ENCODE measurements at places on chromosomes 4 and X.
A peak's percentile ranks its signal among the peaks of the same experiment; 100 is the strongest.

DNA sequence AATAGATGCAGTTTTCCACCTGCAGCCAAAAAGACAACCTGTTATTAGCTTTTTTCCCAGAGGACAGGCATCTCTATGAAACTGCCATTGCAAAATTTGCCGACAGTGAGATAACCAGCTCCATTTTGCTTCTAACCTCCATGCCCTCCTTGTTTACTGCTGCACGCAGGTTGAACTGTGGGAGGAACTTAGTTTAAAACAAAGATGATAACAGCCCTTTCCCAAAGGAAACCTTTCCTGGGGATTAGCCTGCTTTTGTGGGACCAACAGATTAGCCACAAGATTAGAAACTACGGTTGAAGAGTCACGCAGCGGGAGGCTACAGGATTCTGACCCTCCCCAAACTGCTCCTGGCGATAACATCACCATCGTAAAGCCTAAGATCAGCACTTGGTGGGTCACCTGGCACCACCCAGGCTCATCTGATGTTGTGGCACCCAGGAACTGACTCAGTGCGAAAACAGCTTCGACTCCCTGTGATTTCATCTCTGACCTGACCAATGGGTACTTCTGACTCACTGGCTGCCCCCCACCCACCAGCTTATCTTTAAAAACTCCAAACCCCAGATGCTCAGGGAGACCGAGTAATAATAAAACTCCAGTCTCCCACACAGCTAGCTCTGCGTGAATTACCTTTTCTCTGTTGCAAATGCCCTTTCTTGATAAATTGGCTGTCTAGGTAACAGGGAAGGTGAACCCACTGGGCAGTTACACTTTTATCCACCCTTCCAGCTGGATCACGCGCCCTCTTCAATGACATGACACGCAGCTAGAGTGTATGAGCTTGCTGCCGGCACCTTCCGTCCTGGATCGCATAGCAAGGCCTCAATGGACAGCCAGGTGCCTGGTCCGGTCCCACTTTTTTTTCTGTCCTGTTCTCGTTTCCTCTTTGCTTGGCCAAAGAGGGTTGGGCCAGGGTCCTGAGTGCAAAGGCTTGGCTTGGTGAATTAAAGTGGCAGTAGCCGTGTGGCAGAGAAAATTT lies 27.2 kb downstream of the NOP14 start:
- no peak for DNase-seq

DNA sequence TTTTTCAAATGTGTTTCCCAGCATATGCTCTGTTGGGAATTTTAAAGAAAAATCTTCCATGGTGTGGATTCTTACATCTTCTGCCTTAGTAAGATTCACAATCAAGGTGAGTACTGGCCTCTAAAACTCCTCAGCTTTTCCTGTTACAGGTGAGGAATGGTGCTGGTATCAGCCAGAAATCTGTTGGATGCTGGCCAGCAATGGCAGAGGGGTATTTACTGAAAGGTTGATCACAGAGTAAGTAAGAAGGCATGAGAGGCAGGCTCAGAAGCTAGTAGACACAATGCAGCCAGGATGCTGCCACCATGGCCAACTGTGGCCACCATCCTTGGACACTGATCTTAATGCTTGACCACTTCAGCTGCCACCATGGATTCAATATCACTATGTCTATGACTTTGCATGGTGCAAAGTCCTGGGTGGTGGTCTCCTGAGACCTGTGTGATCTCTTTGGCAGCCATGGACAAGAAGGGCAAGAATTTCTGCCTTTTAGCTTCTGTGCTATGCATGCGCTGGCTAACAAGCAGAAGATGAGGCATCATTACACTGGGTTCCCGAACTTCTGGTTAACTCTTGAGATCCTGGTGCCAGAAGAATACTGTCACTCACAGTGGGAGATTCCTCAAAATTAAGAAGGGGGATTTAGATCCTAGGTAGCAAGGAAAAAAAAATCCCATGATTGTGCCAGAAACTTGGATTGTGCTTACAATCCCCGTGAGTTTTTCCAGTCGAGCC lies 60.2 kb downstream of the CHRNA9 start:
- no peak for DNase-seq

DNA sequence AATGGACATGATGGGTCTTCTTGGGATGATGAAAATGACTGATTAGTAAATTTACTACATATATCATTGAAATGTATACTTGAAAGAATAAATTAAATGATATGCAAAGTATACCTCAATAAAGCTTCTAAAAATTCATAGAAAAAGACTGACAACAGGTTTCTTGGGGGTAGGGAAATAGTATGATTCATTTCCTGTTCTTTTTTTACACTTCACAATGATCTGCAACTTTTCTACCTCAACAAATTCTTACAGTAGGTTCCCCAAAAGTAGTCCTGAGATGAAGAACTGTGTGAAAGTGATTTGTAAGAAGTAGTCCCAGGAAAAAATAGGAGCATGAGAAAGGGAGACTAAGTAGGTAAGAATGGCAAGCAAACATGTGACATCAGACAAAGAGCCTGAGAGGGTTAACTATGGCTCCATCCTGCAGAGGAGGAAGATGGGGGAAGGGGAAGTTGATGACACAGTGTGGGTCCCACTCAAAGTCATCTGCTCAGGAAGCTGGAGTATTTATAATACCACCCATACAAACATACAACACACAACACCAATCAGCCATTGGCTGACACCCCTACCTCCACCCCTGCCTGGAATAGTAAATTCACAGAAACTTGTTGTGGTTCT lies 73.9 kb downstream of the ARHGAP6 start:
- DNase-seq: no peak

- no peak for DNase-seq
Measured at GRCh38 chrX:72040506-72040905, 91.2 kb downstream of the RTL5 start.

DNA sequence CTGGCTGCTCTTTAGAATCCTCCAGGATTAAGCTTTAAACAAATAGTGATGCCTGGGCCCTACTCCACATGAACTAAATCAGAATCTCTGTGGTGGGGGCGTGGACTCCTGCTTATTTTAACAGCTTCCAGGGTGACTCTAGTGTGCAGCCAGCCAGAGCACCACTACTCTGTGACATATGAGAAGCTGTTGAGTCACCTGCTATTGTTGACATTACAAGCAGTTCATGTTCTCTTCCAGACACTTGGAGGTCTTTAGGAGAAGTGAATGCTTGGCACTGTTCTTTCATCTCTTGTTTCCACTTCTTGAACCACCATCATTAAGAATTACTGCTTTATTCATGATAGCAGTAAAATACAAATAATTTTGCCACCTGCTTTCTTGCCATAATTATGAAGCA lies 426 bp upstream of the C4orf51 start:
- no peak for DNase-seq

- peak; percentile 83 for DNase-seq
Measured at GRCh38 chr4:157220371-157220881, at the start of gene GRIA2. GRIA2 (plus strand) TSS chr4:157220728; CDS start chr4:157221043, 315 bp downstream.

GRCh38 chr4:56940971-56941370 lies 33.3 kb downstream of the REST start:
- DNase-seq: no peak

GRCh38 chr4:37990731-37991245 lies 30.6 kb downstream of the PTTG2 start:
- no peak for DNase-seq

- no peak for DNase-seq
Measured at GRCh38 chr4:84837751-84838150, 128.7 kb downstream of the WDFY3 start.

GRCh38 chrX:111006116-111006515 lies 89.9 kb upstream of the PAK3 start:
- no peak for DNase-seq

All from hematopoietic multipotent progenitor cell (in vitro differentiated cells).